ENCODE measurements at places on chromosomes 7 and 10. TPM values are rescaled to one million over a fixed set of nuclear protein-coding genes. Genes with fewer than 3 reads are reported as not detected.

GRCh38 chr7:27953361-27953760 lies 213.4 kb downstream of the TAX1BP1 start:
- no peak for DNase-seq

The PON1 gene
- not detected for total RNA-seq

The FAM13C gene
- 0.10 TPM for total RNA-seq

- DNase-seq: no peak
These were observed 187.7 kb downstream of the ELFN1 start for GRCh38 chr7:1857487-1858421.

DNA sequence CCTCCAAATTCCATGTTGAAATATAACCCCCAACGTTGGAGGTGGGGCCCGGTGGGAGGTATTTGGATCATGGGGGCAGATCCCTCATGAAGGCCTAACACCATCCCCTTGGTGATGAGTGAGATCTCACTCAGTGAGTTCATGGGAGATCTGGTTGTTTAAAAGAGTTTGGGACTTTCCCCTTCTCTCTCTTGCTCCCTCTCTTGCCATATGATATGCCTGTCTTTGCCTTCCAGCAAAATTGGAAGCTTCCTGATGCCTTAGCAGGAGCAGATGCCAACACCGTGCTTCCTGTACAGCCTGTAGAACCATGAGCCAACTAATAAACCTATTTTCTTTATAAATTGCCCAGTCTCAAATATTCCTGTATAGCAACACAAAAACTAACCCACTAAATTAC lies 55.7 kb upstream of the CDK1 start:
- DNase-seq: no peak

The TCAF1 gene
- total RNA-seq: 38.1 TPM

The BBS9 gene
- total RNA-seq: 9.0 TPM

Measured in NCI-H460 (cell line).